NCI-H748 treated with DMSO at 0.1 percent for 48 hours (cell line): ENCODE measurements at places on chromosomes 7 and 10.

GRCh38 chr7:12570534-12571461, at the start of gene SCIN:
Gene SCIN (plus strand): TSS chr7:12570720. CDS start chr7:12570787, 67 bp downstream.
- peak; percentile 79 for DNase-seq

GRCh38 chr7:5997210-5997808, 11.5 kb downstream of the PMS2 start:
- peak; percentile 19 for DNase-seq

DNA sequence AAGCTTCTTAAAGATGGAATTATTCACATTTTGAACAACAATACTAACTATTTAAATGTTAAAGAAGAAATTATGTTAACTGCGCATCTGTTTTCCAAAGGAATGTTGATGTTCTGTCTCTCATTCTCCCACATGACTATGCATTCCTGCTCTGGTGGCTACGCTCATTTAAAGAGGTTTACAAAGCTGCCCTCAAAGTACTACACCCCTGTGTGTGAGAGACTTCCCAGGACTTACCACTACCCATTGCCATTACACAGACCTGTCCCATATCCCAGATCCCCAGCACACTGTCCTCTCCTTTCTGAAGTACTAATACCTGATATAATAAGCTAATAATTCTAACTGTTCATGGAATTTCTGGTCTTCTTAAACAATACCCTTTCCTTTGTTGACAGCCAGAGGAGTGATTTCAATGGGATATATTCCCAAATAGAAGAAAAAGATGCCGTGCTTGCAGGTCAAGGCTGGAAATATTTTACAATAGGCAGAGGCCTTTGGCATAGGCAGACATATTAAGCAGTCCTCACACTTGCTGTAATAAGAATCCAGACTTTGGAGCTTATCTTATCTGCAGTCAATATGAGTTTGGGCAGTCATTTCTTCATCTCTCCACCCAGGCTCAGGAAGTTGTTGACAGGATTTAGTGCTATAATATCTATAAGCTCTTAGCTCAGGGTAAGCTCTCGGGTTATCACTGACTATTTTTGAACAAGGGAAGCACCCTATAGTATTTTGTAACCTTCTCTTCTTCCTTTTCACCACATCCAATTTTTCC, 12.2 kb downstream of the LIPF start:
- no peak for DNase-seq

GRCh38 chr10:110436554-110437350, 61.0 kb upstream of the DUSP5 start:
- no peak for DNase-seq

DNA sequence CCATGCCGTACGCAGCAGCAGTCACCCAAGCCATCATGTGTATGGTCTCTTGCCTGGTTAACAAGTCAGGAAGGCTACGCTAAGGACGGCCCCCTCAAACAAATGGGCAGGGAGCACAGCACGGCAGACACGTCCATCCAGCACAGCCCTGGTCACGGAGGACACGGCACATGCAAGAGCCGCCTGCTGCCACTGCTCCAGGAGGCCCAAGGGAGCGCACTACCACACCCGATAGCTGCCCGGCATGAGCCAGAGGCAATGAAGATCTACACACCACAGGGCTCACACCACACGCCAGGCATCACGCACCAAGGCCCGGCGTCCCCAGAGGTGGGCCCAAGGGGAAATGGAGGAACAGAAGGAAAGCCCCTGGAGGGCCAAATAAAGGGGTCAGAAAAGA, 134.2 kb downstream of the MAD1L1 start:
- DNase-seq: no peak

GRCh38 chr7:24702755-24703154, 54.5 kb downstream of the GSDME start:
- DNase-seq: no peak

- no peak for DNase-seq
These were observed 65.5 kb downstream of the SMURF1 start for GRCh38 chr7:99078416-99078815.

DNA sequence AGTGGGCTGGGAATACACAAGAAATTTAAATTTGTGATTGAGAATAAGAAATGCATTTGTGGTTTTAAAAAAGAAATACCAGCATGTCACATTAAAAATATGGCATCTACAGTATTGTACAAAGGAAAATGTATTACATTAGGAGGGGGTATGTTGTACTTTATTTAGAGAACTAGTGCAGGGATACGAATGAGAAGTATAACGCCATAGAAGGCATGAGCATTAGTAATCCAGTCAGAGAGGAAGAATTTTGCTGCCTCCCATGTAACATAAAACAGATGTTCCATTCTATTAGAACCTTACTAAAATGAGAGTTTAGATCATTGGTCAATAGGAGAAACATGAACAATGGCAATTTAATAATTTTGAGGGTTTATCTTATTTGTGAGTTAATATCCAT, 182.2 kb downstream of the ADK start:
- no peak for DNase-seq

DNA sequence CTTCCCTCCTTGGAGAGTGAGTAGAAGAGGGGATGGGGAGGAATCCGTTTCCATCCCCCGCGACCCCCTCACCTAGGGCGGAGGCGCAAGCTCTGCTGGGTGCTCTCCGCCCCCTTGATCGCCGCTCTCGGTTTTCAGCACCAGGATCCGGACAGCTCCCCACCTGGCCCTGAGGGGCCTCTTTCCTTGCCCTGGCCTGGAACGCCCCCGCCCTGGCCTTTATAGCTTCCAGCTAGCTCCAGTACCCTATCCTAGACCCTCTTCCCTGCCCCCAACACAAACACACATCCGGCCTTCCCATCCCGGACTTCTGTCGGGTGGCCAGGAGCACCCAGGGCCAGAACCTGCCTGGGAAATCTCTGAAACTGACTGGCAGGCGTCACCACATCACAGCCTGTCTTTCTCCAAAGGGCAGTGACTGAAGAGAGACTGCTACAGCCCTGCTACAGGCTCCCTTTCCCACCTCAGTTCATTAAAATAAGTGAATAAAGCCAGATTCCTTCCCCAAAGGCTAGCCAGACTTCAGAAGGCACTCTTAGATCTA, 72.3 kb upstream of the LEP start:
- no peak for DNase-seq

- no peak for DNase-seq
These were observed 172.3 kb downstream of the ADAM12 start for GRCh38 chr10:126215746-126216631.

- DNase-seq: no peak
These were observed 38.0 kb downstream of the ZNF777 start for GRCh38 chr7:149422914-149423301.

GRCh38 chr10:117471344-117471874, 71.1 kb upstream of the EMX2 start:
- no peak for DNase-seq

- DNase-seq: peak; percentile 53
These were observed at the start of gene FGFBP3 for GRCh38 chr10:91909117-91909677. Gene FGFBP3 (minus strand): TSS chr10:91909486. CDS start chr10:91908969, 517 bp downstream.

GRCh38 chr10:88080213-88080612, 216.8 kb downstream of the PTEN start:
- no peak for DNase-seq

GRCh38 chr7:35365523-35365922, 111.6 kb upstream of the TBX20 start:
- DNase-seq: no peak

DNA sequence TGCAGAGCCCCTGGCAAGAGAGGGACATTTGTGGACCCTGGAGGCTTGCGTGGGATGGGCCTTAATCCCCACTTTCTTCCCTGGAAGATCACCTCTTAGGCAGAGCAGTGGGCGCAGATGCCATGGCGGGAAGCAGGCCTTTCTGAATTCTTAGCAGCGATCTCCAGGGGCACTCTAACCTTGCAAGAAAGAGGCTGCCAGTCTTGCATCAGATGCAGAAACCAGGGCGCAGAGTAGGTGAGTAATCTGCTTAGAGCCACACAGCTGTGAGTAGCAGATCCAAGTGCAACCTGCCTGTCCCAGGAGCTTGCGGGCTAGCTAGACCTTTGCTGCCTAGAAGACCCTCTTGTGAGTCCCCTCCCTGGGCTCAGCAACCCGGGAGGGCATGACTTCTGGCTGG, 40.0 kb downstream of the KCTD7 start:
- DNase-seq: no peak
